ENCODE measurements at places on chromosomes 16 and 17. TPM values are rescaled to one million over a fixed set of nuclear protein-coding genes. Genes with fewer than 3 reads are reported as not detected.

DNA sequence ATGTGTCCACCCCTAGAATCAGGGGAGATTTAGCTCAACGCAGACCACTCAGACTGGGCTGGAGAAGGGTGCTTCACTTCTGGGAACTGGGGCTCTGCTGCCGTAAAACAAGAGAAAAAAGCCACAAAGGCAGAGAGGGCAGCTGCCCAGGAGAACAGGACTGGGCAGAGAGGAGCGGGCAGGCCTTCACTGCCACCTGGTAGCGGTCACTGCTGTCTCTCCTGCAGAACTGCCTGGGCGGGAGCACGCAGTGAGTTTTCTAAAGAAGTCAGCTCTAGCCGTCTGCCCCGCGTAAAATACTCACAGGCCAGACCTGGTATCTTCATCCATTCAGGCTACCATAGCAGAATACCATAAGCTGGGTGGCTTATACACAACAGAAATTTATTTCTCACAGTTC, 103.8 kb downstream of the AMFR start:
- no peak for DNase-seq

DNA sequence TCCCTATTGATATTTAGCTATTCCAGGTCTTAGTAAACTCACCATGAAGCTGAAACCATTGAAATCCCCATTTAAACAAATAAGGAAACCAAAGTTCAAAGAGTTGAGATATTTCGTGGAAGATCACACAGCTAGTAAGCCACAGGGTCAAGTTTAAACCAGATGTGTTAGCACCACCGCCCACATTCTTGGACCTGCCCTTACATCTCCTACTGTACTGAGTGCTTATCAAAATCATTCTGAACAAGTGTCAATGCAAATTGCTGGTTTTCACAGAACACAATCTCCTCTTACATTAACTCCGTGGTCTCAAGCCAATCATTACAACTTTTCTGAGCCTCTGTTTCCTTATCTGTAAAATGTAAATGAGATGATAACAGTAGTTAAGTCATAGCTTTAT, 676.2 kb downstream of the CDH11 start:
- no peak for DNase-seq

GRCh38 chr17:74259667-74260524, 14.1 kb upstream of the DNAI2 start:
- no peak for DNase-seq

The CDH11 gene
- 23.7 TPM for total RNA-seq

DNA sequence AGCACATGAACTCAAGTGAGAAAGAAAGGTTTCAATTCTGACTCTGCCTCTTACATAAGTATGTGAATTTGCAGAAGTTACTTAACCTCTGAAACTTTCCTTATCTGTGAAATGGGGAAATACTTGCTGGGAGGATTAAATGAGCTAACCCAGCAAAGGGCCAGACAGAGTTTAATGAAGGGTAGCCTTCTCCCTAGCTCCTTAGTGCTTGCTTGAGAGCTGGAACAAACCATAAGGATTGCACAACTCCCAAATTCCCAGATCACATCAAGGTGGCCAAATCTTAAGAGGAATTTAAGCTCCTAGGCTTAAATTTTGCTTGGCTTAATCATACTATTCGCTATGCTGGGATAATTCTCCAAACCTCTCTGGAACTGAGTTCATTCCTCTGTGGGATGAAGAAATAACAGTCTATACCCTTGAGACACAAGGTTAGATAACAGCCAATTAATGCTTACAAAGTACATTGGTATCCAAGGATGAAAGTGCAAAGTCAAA, 11.8 kb upstream of the WSB1 start:
- no peak for DNase-seq
